Activated CD4-positive, alpha-beta T cell treated with anti-CD3 and anti-CD28 coated beads, Interleukin-2, amount 10 ng/mL, durations not matched to agents 7 days and 5 days (primary cell): ENCODE measurements at places on chromosomes 11 and 22.

DNA sequence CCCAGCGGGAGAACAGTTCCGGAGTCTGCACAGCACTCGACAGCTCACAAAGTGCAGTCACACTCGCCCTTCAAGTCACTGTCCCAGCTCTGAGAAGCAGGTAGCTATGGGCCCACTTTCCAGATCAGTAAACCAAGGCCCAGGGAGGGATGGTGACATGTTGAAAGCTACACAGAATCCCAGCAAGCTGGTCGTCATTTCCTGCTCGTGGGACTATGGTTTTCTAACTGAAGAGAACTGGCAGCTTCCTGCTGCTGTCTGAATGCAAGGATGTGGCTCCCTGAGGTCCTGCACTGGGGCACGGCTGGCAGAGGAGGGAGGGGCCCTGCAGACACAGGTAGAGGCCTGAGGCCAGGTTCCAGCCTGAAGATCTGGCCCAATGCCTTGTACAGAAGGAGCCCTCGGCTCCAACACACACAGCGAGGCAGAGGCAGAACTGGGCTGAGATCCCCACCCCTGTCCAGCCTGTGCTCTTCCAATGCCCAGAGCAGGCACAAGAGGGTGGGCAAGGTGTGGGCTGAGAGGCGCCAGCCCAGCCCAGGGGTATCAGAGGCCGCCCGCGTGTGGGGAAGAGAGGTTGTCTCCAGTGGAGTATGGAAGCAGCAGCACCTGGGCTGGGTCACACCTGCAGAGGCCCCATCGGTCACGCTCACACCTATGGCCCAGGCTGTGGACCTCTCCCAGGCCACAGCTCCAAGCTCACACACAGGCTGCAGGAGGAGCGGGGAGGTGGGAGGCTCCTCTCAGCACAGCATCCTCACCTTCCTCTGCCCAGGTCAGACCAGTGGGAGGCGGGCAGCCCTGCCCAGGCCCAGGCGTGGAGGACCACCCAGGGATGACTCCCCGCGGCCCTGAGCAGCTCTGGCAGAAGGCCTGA is 119.2 kb downstream of the PHF21B start:
- DNase-seq = no peak

DNA sequence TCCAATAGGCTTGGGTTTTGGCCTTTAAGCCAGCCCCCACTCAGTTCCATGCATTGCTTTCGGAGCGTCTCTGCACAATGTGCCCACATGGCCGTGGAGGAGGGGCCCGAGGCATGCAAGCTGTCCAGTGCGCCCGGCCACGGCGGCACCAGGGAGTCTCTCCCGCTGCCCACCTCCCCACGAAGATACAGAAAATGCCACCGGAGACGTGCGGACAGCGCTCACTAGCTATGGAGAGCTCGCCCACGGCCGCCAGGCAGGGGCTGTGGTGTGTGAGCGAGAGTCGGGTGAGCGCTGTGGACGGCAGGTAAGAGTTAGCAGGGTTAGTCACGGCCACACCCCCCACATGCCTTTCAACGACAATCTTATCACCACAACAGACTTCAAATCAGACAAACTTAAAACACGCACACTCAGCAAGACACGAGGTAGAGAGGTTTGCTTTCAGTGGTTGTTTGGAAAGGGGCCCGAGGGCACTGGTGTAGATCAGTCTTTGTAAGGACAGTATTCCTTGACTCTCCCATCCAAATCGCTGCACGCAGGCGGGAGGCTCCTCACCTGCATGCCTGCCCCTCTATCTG is 18.7 kb upstream of the BID start:
- no peak for DNase-seq

GRCh38 chr22:49670456-49671330 is 157.0 kb downstream of the BRD1 start:
- no peak for DNase-seq

DNA sequence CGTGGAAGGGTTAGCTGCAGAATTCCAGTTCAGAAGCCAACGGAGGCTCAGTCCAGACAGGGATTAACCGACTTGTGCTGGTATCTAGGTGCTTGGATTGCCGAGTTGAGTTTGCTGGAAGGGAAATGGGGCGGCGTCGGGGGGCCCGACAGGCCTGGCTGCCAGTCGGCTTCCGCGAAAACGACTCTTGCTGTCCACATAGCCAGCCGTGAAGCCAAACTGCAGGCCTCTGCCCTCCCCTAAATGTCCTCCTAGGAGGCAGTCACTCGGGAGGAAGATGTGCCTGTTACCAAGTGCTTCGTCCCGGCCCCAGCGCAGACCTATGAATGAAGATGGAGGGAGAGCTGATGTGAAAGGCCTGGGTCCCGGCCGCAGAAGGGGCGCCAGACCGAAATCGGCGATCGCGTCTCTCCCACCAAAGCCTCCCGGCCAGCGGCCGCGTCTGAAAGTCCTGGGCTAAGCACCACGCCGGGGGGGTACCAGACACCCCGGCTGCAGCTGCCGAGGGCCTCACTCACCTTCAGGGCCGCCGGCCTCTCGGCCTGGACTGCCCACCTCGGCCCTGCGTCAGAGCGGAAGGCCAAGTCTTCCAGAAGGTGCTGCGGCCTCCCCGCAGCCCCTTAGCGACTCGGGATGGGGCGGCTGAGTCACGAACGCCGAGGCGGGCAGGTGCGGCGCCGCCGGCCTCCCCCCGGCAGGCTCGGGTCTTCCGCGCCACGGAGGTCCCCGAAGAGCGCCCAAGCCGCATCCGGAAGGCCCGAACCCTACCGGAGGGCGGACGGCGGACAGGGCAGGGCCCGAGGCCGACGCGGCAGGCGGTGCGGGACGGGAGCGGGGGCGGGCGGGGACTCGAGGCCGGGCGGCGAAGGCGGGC is 7.5 kb downstream of the DPAGT1 start:
- DNase-seq = peak; percentile 29

DNA sequence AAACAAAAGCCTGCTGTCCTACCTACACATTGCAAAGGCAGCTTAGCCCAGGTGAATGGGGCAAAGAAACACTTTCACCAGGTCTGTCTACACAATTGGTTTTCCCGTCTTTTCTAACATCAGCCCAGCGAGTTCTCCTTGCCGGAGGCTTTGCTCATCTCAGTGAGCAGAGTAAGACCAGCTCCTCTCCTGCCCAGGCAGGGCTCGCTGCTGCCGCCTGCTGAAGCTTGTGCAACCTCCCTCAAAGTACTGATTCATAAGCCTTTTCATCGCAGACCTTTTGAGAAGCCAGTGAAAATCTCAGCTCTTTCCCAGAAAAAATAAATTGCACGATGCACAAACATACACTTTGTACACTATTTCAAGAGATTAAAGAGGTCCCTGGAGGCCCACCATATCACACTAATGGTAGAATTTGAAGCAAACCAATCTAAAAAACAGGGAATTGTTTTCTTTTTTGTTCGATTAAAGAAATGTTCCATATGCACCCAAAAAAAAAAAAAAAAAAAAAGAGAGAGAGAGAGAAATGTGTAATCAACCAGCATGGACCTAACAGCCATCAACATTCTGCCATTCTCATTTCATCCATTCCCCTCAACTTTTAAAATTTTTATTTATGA is 328.1 kb upstream of the MPPED2 start:
- peak; percentile 6 for DNase-seq

DNA sequence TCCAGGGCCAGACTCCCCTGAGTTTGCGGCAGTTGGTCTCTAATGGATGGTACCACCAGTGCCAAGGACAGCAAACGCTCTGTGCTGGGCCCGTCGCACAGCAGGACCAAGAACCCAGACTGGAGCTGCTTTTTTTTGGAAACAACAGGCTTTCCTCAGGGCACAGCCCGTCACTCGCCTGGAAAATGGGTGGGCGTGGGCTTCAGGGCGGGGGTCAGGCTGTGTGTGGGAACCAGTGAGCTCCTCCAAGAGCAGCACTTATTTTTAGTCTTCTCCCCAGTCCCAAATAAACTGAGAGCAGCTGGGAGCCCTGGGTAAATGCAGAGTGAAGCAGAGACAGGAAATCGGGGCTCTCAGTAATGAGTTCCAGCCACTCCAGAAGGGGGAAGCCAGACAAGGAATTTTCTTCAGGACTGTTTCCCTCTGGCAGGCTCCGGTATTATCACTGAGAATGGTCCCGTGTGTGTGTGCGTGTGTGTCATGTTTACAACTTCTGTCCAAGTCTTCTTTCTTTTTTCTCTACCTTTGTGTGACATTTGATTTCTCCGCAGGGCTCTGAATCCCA is 63.0 kb downstream of the PPFIBP2 start:
- no peak for DNase-seq

- DNase-seq = peak; percentile 52
These were observed 26.0 kb upstream of the FADD start for GRCh38 chr11:70176940-70177689.

DNA sequence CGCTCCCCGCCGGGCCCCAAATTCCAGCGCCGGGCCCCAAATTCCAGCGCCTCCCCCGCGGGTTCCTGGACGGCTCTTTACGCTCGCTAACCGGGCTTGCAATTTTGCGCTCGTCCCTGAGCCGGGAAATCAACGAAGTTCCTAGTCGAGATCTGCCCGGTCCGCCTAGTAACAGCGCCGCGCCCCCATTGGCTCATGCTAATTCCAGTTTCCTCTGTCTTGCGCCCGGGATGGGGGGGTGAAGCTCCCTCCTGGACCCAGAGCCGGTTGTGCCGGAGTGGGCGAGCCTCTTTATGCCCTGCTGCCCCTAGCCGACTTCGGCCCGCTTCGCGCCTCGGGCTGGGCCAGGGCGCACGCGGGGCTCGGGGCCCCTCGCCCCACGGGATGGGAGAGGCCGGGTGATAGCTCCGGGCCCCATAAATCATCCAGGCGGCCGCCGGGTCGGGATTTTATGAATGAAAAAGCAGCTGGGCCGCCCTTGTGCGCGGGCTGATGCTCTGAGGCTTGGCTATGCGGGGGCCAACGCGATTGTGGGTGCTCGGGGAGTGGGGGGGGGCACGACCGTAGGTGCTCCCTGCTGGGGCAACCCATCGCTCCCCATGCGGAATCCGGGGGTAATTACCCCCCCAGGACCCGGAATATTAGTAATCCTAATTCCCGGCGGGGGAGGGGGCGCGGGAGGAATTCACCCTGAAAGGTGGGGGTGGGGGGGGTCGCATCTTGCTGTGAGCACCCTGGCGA is 1.8 kb upstream of the CCND1 start:
- DNase-seq = no peak

GRCh38 chr11:1623716-1624115 is 1.8 kb upstream of the KRTAP5-4 start:
- DNase-seq = no peak

- DNase-seq = no peak
These were observed 2.1 kb downstream of the HBD start for GRCh38 chr11:5232176-5232575.

DNA sequence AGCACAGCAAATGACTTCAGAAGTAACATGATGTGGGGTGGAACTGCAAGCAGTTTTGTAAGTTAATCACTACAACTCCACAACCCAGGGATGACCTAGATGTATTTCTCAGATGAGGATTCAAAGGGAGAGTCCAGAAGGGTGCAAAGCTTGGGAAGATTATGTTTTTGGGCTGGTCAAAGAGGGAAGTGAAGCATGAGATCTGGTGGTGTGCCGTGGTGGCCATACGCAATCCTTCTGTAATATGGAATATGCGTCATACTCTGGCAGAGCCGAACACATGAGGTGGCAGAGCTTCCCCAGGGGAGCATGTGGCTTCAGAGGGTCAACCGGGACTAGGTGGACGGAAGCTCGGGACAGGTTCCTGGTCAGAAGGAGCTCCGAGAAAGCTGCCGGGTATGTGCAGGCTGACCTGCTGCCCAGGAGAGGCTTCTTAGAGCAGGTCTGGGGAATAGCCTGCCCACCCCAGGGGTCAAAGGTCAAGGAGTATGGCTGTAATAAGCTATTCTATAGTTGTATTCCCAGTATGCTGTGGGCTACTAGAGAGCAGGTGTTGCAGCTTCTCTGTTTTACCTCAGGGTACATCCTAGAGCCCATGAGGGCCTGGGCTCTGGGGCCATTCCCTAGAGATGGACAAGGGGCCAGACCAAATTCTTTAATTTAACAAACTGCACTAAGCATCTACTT is 70.1 kb upstream of the PHOX2A start:
- no peak for DNase-seq

DNA sequence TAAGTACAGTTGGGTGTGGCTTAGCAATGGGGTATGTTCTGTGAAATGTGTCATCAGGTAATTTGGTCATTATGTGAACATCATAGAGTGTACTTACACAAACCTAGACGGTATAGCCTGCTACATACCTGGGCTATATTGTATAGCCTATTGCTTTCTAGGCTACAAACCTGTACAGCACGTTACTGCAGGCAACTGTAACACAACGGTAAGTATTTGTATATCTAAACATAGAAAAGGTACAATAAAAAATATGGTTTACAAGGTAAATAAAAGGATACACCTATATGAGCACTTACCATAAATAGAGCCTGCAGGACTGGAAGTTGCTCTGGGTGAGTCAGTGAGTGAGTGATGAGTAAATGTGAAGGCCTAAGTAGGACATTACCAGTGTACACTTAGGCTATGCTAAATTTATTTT is 73.1 kb upstream of the GDPD4 start:
- no peak for DNase-seq

GRCh38 chr11:69654660-69655478 is 13.9 kb downstream of the CCND1 start:
- DNase-seq = no peak

GRCh38 chr11:113043698-113044097 is 82.5 kb downstream of the NCAM1 start:
- no peak for DNase-seq

DNA sequence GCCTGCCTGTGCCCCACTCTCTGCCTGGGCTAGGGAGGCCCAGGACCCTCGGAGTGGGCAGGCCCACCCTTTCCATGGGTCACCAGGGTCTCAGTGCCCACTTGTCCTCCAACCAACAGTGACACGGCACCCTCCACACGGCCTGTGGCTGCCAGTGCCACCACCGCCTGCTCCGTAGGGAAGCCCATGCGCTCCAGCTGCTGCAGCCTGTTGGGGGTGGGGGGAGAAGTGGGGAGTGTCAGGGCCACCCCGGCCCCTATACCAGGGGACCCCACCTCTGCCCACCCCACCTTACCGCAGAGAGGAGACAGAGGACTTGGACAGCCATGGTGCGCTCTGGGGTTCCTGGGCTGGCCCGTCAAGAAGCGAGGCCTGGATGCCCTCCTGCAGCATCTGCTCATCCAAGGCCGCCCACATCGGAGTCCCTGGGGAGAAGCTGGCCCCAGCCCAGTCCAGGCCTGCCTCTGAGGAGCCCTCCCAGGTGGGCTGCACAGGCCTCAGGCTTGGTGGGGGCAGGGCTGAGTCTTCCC is 7.7 kb downstream of the RHBDD3 start:
- no peak for DNase-seq

- no peak for DNase-seq
These were observed 908 bp downstream of the TRPM5 start for GRCh38 chr11:2443406-2443805.
